CD4-positive, alpha-beta T cell treated with Interleukin-12 subunit alpha and Interleukin-12 subunit beta, for 1 hour (primary cell): ENCODE measurements at places on chromosomes 2 and 18.

GRCh38 chr2:162226836-162227235, 16.4 kb downstream of the FAP start:
- no peak for DNase-seq

DNA sequence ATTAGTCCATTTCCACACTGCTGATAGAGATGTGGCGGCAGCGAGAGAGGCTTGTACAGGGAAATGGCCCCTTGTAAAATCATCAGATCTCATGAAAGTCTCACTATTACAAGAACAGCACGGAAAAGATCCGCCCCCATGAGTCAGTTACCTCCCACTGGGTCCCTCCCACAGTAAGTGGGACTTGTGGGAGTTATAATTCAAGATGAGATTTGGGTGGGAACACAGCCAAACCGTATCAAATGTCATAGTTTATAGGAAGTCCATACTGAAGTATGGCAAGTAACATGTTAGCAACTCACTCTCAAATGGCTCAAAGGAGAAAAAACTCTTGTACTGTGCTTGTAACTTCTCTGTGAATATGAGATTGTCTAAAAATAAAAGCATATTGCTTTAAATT, 56.1 kb downstream of the FARP2 start:
- DNase-seq, result no peak

DNA sequence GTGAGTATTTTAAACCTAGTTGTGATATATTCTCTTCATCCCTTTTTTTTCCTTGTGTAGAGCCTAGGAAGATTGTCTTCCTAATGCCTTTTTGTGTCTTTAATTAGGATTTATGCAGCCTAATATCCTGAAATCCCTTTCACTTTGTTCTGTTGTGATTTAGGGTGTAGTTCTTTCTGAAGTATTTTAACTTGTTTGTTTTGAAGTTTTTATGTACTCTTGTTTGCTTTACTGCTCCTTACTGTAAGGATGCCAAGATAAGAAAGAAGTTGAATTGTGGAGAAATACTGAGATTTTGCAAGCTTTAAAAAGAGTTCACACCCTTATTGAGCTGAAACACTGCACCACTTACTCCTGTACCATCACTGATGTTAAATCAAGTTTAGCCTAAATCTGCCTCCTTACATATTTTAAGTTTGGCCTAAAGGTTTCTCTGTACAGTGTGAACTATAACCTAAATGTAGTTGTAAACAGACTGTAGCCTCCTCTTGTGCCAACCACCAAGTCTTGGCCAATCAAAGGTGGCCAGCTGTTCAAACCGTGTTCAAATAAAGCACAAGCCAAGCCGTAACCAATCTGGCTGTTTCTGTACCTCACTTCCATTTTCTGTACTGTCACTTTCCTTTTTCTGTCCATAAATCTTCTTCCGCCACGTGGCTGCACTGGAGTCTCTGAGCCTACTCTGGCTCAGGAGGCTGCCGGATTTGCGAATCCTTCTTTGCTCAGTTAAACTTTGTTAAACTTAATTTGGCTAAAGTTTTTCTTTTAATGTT, 17.7 kb upstream of the ACOXL start:
- no peak for DNase-seq

- no peak for DNase-seq
Measured at GRCh38 chr2:159708066-159708760, 4.1 kb upstream of the MARCHF7 start.

- no peak for DNase-seq
Measured at GRCh38 chr18:34965108-34965507, 76.1 kb upstream of the MAPRE2 start.

GRCh38 chr18:476251-476664, 24.2 kb downstream of the COLEC12 start:
- DNase-seq, result no peak

- no peak for DNase-seq
Measured at GRCh38 chr2:143398781-143399180, 269.6 kb downstream of the ARHGAP15 start.

DNA sequence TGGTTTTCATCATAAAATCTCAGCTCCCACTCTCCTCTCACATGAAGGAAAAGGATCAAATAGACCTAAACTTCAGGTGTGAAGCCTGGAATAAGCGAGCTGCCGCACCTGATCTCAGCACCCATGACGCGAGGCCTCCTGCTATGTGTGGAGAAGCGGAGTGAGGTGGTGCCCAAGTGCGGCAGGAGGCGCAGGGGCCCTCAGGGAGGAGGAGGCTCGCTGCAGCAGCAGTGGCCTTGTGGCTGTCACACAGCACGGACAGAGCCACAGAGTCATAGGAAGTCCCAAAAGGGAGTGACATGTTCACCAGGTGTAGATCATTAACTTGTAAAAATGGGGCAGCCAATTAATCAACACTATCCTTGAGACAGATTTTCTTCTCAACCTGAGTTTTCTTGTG, 9.1 kb downstream of the SCLY start:
- DNase-seq, result no peak

- no peak for DNase-seq
Measured at GRCh38 chr2:195055996-195056395, 601.0 kb upstream of the SLC39A10 start.

GRCh38 chr2:219844401-219845091, 217.1 kb downstream of the SLC4A3 start:
- DNase-seq, result no peak

DNA sequence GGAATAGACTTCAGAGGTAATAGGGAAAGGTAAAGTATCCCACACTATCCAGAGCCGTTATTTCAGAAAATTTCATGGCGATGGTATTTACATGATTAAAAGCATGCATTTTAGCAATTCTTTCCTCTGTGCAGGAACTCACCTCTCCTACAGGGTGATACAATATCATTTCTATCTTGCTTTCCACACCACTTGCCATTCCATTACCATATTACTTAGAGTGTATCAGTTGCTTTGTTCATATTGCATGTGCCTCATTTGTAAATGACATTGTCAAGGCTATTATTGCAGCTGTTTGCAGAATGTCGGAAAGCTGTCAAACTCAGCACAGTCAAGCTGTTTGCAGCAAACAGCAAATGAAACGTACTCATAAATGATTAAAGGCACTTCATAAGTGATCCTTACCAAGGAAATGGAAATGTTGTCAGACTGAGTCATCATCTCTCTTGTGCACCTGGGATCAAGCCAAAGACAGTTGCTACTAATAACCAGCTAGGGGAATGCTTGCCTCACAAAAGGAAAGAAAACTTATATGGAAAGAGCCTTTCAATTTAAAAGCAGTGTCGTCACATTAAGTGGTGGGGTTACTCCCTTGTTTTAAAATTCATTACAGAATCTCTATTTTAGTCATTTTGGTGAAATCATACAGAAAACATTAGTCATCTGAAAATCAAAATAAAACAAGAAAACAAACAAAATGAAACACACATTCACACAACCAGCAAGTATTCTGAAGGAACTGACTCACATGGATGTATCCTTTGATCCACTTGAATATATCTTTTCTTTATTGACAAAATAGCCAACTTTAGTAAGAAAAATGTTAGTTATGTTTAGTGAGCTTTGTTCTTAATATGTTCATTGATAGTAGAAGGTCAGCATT, 1064.1 kb upstream of the CNTNAP5 start:
- no peak for DNase-seq

DNA sequence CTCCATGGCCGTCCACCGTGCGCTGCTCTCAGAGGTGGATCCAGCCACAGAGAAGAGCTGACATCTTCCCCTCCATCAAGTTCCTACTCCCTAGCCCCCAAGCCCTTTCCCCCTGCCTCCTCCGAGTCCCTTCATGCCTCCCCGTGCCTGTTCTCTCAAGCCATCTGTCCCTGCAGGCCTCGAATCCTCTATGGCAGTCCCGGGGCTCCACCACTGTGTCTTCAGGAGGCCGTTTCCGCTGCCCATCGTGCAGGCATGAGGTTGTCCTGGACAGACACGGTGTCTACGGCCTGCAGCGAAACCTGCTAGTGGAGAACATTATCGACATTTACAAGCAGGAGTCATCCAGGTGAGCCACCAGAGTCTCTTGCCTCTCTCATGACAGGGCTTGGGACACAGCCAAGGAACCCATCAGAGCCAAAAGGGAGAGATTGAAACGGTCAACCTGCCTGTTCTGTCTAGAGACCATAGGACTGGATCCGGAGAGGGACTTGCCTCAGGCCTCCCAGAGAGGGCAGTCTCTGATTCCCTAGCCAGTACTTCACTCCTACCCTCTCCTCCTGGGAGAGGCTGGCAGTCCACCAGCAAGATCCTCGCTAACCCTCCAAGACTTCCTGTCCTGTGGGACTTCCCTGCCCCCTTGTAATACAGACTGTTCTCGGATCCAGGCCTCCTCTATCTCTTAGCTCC, 9.7 kb downstream of the UCN start:
- no peak for DNase-seq

GRCh38 chr2:70718241-70718640, 49.8 kb downstream of the ADD2 start:
- DNase-seq, result no peak

DNA sequence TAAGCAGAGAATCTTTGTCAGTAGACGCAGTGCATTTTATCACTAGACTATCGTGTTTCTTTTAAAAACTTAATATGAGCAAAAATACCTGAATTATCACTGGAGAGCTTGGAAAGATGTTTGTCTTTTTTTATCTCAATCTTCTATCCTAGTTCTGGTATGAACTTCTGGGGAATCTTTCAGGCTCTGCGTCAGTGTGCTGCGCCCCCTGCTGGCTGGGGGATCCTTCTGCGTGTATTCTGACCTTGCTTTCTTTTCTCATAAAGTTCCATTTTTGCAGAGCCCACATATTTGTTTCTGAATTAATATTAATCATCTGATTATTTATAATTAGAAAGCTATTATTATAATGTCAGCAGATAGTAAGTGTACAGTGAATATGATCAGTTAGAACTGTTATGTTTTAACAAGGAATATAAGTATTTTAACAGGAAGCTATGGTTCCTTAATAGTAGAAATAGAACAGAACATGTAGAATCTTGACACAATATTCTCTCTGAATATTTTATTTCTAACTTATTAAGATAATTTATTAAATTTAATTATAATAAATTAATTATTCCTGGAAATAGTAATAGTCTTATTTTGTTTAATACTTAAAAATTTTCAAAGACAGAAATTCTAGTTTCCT, 945.0 kb upstream of the CRIM1 start:
- peak; percentile 25 for DNase-seq

- no peak for DNase-seq
Measured at GRCh38 chr2:206918263-206918662, 21.1 kb upstream of the CPO start.

DNA sequence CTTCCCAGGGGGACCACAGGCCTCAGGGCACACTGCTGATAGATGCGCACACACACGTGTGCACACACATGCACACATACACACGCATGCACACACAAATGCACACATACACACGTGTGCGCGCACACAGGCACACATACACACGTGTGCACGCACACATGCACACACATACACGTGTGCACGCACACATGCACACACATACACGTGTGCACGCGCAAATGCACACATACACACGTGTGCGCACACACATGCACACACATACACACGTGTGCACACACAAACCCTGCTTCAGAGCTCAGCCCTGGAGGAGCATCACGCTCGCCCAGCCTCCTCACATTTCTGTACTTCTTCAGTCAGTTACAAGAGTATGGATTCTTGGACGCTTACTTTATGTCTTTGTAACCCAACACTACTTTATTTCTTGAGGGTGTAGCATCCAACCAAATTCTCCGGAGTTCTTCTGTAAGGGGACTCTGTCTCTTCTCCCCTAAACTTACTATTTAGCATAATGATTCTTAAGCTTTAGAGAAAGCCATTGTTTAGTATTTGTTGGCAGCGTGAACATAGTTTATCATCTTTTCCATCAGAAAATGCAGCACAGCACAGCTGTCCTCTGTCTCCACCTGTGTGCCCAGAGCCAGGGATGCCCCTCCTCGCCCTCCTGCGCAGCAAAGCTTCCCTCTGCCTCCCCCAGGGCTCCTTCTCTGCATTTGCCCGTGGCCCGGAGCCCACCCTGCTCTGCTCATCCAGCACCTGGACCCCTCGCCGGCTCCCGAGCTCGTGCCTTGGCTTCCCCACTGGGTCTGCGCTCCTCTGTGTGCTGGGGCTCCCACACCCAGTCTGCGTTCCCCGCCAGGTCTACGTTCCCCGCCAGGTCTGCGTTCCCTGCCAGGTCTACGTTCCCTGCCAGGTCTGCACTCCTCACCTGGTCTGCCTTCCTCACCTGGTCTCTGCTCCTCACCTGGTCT, 74.4 kb upstream of the CTDP1 start:
- no peak for DNase-seq

DNA sequence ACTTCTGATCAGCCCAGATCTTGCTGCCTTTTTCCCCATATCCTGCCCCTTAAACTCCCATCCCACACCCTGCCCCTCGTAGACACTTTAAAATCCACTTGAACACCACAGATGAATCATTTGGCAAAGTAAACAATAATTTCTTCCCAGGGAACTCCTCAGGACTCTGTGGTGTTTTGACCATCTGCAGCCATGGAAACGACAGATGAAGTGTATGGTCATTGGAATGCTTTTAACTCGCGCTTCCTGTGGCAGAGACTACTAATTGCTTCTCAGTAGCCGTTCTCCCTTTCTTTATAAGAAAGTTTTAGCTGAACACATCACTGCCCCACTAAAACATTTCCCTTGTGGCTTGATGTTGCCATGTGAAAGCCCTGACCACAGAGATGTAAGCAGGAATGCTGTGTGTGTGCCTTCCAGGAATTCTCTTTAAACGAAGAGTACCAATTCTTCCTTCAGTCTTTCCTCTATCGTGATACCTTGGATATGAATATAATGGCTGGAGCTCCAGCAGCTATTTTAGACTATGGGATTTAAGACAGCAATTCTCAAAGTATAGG, 92.7 kb upstream of the PARD3B start:
- no peak for DNase-seq
